ENCODE measurements at places on chromosomes 6 and 20.

DNA sequence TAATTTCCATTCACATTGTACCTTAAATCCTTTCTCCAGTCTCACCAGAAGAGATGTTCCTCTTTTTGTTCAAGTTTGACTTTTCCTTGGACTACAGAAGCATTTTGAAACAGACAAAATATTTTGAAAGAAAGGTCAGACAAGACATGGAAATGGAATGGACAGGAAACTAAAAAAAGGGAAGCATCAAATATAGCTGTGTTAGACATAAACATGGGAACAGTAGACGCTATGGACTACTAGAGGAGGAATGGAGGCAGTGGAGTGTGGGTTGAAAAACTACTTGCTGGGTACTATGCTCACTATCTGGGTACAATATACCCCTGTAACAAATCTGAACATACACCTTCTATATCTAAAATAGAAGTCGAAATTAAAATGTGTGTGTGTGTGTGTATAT, 4.1 kb upstream of the FAM135A start:
- DNase-seq, result no peak

- DNase-seq, result no peak
Observed at GRCh38 chr20:8216375-8217200, 84.5 kb downstream of the PLCB1 start.

DNA sequence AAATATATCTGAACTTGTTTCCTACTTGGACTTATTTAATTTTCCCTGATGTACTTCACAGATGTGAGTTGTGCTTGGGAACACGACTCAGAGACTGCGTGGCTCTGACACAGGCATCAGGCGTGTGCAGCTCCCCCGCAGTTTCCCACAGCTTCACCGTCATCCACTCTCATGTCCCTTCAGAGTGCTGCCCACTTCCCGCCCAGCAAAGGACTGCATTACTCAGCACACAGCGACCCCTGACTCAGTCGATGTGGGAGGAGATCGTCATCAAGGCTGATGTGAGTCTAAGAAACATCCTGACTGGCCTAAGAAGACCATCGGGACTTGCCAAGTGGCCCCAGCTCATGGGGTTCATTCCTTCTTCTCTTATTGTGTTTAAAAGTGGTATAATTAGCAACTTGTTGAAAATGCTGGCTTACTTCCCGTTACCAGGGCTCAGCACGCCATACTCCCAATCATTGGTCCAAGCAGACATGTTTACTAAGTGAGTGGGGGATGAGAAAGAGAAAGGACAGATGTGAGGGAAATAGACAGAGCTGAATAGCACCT, 539.4 kb upstream of the JARID2 start:
- peak; percentile 98 for DNase-seq

DNA sequence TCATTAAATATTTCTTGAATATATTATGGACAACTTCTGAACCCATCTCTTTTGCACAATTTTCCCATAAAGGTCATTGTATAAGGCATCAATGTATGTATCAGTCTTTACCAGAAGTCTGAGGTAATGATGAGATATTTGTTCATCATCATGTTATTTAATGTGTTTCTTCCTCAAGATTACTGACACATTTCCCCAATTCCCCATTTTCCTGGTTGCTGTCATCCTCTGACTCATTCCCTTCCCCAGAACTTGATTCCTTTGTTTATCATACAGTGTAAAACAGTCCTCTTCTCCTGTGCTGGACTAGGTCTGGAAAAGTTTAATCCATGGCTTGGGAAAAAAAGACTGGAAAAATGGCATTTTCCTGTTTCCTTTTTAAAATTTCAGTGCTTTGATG, 107.9 kb upstream of the FLRT3 start:
- DNase-seq, result peak; percentile 24

GRCh38 chr6:105968603-105969333, 117.4 kb upstream of the PRDM1 start:
- no peak for DNase-seq

- DNase-seq, result no peak
Observed at GRCh38 chr6:138979813-138980668, 8.0 kb downstream of the REPS1 start.

GRCh38 chr6:32912951-32913350, 27.9 kb downstream of the HLA-DMB start:
- DNase-seq, result no peak

DNA sequence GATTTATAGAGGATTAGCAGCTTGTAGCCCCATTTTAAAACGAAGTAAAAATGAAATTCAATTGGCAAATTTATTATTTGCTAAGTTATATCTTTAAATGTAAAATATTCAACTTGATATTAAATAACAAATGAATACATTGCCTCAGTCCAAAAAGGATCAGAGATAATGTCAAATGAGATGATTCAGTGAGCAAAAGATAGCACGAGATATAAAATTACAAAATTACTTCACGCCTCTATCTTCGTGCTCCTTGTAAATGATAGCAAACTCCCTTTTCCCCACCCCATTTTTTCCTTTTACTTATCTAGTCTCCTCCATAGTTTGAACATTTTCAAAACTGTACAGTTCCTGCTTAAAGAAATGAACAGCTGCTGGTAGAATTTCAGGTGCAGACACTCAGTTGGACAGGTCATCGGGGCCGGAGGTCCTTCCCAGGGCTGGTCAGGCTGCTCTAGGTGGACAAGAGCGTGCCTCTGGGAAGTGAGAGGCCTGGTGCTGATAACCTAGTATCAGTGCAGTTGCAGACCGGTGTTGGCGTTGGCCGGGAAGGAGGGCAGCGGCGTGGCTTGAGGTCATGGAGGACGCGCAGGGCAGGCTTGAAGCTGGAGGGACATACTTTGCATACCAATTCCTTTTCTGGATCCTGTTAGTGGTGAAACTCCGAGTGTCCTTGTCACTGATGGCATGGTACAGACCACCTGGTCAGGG, 83.9 kb downstream of the CDC5L start:
- DNase-seq, result no peak

DNA sequence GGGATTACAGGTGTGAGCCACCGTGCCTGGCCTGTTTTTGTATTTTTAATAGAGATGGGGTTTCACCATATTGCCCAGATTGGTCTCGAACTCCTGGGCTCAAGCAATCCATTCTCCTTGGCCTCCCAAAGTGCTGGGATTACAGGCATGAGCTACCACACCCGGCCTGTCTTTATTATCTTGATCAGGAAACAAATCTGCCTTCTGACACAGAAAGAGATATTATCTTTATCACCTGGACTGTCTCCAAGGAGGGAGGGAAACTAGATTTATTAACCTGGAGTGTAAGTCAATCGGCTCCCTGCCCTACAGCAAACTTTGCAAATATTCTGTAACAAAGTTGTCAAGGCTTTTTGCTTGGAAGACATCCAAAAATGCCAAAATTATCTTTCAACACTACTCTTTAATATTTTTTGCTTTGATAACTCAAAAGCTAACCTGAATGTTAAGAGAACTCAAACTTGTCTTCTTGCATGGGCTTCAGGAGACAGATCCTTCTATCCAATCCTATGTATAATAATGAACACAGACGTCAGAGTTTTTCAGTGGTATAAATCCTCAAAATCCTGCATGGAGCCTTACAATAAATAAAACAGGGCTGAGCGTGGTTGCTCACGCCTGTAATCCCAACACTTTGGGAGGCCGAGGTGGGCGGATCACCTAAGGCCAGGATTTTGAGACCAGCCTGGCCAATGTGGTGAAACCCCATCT, 85.0 kb upstream of the LOC128125822 start:
- no peak for DNase-seq

DNA sequence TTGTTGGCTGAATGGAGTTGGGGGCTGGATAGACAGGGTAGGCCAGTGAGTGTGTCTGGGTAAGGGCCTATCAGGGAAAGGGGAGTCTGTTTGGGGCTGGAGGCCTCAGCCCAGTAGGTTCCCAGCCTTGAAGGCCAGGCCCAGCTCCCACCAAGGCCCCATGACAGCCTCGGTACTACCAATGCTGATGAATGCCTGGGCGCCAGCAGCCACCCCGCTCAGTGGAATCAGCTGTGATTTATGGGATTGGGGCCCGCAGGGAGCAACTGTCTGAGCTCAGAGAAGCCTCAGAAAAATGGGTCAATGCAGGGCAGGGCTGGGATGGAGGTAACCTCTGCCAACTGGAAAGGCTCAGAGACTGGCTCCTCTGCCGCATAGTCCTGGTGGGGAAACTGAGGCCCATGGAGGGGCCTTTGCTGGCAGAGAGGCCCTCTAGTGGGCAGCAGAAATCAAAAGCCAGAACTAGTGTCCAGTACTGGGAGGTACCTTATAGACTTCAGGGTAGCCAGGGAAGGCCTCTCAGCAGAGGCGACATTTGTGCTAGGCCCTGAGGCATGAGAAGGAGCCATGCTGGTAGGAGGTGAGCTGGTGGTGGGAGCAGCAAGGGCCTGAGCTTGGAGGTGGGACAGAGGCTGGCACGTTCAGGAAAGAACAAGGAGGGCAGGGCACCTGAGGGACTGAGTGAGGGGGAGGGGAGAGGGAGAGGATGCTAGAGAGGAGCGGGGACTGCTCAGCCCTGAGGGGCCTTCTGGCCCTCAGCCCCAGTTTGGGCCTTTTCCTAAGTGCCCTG, 36.4 kb downstream of the DLGAP4 start:
- DNase-seq, result no peak

DNA sequence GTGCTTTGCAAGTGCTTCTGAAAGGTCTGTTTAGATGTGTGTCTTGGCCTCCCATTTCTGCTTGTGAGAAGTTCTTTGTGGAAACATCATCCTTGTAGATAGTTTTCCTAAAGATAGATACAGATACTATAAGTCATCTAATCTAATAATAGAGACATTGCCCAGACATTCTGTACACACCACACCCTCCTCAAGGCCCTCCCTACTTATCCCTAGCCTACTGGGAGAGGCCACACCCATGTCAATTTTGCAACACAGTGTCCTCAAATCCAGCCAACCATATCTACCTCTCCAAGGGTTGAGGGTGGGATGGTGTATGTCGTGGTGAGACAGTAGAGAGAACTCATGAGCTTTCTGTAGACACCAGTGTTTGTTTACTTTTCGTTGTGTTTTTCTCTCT, 6.2 kb downstream of the KDM1B start:
- DNase-seq, result no peak

DNA sequence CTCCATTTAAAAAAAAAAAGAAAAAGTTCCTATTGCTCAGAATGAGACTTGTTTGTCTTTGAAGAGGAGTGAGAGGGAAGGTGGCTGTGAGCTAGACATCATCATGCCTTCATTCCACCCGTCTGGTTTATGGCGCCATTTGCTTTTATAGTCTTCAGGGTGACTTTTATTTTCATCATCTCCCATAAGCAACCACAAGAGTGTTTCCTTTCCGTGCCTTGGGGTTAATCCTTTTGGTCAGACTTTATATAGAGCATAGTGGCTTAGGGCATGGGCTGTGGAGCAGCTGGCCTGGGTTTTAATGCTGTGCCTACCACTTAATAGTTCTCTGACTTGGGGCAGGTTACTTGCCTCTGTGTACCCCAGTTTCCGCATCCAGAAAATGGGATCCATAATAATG, 77.8 kb downstream of the RREB1 start:
- DNase-seq, result no peak

- DNase-seq, result no peak
Observed at GRCh38 chr6:105492706-105493673, 90.1 kb upstream of the PREP start.

DNA sequence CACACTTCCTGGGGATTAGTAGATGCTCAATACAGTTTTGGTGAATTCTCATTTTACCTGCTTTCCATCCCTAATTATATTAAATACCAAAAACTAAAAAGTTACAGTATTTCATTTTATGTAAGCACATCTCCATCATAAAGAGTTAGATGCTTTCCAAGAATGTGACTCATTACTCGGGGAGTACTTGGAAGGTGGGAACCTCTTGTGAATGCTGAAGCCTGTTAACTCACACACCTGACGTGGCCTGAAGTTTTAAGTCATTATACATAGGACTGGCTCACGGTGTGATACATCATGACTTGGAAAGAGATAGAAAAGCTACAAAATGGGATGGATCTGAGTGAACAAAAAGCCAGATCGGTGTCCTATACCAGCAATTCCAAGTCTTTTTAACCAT, 2.2 kb upstream of the OSER1 start:
- no peak for DNase-seq

- DNase-seq, result no peak
Observed at GRCh38 chr6:95991906-95992305, 23.9 kb upstream of the FUT9 start.

DNA sequence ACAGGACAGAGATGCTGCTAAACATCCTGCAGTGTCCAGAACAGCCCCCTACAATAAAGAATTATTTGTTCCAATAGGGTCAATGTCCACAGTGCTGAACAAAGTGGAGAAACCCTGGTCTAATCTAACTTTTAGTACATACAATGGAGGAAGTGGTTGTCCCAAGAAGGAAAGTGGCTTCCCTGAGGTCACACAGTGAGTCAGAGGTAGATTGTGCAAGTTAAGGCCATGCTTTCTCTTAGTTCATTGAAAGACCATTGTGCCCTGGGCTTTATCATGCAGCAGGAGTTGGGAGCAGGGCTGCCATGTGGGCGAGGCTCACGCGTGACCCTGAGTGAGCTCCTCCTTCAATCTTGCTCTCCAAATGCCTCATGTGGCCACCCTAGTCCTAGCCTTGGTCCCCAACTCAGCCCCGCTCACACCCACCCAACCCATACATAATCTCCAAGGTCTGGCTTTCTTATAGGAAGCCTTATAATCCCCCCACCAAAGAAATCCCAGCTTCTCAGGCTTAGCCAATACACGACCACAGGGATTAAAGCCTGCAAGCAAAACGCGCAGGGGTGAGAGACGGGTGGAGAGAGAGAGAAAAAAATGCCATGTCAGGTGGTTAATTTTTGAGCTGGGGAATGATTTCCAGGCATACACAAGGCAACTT, 19.9 kb downstream of the SLC13A3 start:
- DNase-seq, result no peak

- DNase-seq, result no peak
Observed at GRCh38 chr6:157569543-157569942, 188.6 kb downstream of the ZDHHC14 start.

- DNase-seq, result no peak
Observed at GRCh38 chr20:6784210-6784631, 16.7 kb downstream of the BMP2 start.

GRCh38 chr6:71886184-71887005, at the start of gene RIMS1:
Gene RIMS1, plus strand, starts transcription at chr6:71886550. Its CDS starts 474 bp downstream, at chr6:71887024.
- DNase-seq, result no peak

DNA sequence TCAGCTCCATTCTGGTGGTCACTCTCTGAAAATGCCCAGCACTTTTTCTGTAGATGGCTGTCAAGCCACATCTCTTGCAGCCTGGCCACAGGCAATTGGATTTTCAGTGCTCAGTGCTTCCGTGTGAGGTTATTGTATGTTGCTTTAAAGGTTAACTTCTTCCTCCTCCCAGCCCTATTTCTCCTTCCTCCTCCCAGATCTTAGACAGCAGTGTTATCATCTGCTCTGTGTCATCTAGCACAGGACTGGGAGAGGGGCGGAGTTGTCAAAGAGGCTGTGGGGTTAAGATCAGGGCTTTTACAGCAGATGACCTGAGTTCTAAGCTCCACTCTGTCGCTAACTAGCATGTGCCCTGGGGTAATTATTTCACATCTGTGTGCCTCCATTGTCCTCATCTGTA, 129.0 kb downstream of the PHACTR3 start:
- DNase-seq, result no peak

- no peak for DNase-seq
Observed at GRCh38 chr6:100833972-100834574, 47.1 kb downstream of the ASCC3 start.

GRCh38 chr6:89952686-89953085, 58.4 kb downstream of the GJA10 start:
- peak; percentile 24 for DNase-seq

- DNase-seq, result no peak
Observed at GRCh38 chr6:21874372-21874771, 280.8 kb downstream of the SOX4 start.
